ENCODE measurements at places on chromosomes 2 and 18. TPM values are rescaled to one million over a fixed set of nuclear protein-coding genes. Genes with fewer than 3 reads are reported as not detected.

Gene SEH1L
- total RNA-seq = 53.7 TPM

Gene PCARE
- not detected for total RNA-seq

Gene EVX2
- not detected for total RNA-seq

Gene SULT1C4
- not detected for total RNA-seq

Gene SF3B6
- total RNA-seq = 339 TPM

Gene SPATA3
- not detected for total RNA-seq

Gene RASGRP3
- total RNA-seq = 2.7 TPM

Gene LIMS4
- not detected for total RNA-seq

Gene RBBP8
- 52.2 TPM for total RNA-seq

Gene FER1L5
- not detected for total RNA-seq

Gene G6PC2
- not detected for total RNA-seq

Gene TPO
- not detected for total RNA-seq

Gene KCNIP3
- total RNA-seq = not detected

Gene RAB6C
- total RNA-seq = not detected

Gene METTL4
- 8.9 TPM for total RNA-seq

Gene KCNE4
- total RNA-seq = not detected

Gene KIF3C
- total RNA-seq = 17.6 TPM

Gene AMER3
- not detected for total RNA-seq

Gene DSG2
- total RNA-seq = not detected

Gene TXNDC2
- 0.06 TPM for total RNA-seq

Gene VWC2L
- total RNA-seq = not detected

Gene PIAS2
- total RNA-seq = 26.4 TPM

Gene COL5A2
- total RNA-seq = 12.8 TPM

Gene LTBP1
- 12.5 TPM for total RNA-seq

All from G401 (cell line).